WTC11 (cell line): ENCODE measurements at places on chromosomes 16 and 17.

DNA sequence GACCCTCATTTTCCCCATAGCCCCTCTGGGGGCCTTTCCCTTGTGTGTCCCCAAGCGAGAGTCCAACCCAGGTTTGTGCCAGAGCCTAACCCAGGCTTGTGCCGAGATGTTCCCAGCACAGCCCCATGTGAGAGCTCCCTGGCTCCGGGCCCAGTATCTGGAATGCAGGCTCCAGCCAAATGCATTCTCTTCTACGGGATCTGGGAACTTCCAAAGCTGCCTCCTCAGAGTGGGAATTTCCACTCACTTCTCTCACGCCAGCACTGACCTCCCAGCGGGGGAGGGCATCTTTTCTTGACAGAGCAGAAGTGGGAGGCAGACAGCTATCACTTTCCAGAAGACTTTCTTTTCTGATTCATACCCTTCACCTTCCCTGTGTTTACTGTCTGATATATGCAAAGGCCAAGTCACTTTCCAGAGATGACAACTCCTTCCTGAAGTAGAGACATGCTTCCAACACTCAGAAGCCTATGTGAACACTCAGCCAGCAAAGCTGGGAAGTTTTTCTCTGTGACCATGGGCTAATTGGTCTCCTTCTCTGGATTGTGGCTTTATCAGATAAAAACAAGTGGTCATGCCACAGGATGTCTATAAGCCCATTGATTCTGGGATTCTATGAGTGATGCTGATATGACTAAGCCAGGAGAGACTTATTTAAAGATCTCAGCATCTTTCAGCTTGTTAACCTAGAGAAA is 2.5 kb upstream of the CCL2 start:
- peaks cover 14% of the 10 kb centered on the region for H3K27me3 ChIP-seq
- no peaks in the 10 kb centered on the region for H3K36me3 ChIP-seq
- H3K4me3 ChIP-seq: no peak overlapping the region
- H3K4me1 ChIP-seq: peaks cover 62% of the 10 kb centered on the region
- peak; percentile 23 for DNase-seq

- no peaks in the 10 kb centered on the region for H3K36me3 ChIP-seq
- H3K27me3 ChIP-seq: peaks cover 5% of the 10 kb centered on the region
- no peak for DNase-seq
- H3K27ac ChIP-seq: no peak overlapping the region
These were observed 38.0 kb downstream of the CACNG3 start for GRCh38 chr16:24294131-24294530.

DNA sequence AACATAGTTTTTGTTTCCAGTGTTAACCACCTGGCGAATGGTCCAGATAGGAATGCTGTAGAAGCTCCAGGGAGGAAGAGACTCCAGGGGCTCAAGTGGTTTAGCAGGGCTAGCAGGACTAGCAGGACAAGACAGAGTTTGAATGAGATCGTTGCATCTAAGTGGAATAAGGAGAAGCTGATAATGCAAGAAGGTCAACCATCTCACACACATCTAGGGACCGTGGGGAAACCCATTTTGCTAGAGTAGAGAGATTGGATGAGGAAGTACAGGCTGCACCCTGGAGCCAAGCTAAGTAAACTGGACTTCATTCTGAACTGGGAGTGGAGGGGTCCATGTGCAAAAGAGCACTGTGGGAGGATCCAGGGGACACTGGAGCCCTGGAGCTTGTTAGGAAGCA is 86.1 kb upstream of the HSBP1 start:
- peaks cover 8% of the 10 kb centered on the region for H3K4me1 ChIP-seq
- DNase-seq: no peak
- H3K27me3 ChIP-seq: no peaks in the 10 kb centered on the region
- no peak overlapping the region for H3K4me3 ChIP-seq

- no peaks in the 10 kb centered on the region; the same call in 1 of the 2 replicates for H3K27me3 ChIP-seq
- no peaks in the 10 kb centered on the region for H3K36me3 ChIP-seq
- no peak for DNase-seq
- no peak overlapping the region for H3K27ac ChIP-seq
- no peak overlapping the region for H3K4me3 ChIP-seq
These were observed 16.5 kb downstream of the TSPOAP1 start for GRCh38 chr17:58312021-58312630.

GRCh38 chr17:61488878-61489718 is 36.9 kb downstream of the TBX4 start:
- DNase-seq: no peak
- H3K27me3 ChIP-seq: no peaks in the 10 kb centered on the region
- H3K36me3 ChIP-seq: no peaks in the 10 kb centered on the region
- H3K4me1 ChIP-seq: peaks cover 9% of the 10 kb centered on the region
- H3K4me3 ChIP-seq: no peak overlapping the region

DNA sequence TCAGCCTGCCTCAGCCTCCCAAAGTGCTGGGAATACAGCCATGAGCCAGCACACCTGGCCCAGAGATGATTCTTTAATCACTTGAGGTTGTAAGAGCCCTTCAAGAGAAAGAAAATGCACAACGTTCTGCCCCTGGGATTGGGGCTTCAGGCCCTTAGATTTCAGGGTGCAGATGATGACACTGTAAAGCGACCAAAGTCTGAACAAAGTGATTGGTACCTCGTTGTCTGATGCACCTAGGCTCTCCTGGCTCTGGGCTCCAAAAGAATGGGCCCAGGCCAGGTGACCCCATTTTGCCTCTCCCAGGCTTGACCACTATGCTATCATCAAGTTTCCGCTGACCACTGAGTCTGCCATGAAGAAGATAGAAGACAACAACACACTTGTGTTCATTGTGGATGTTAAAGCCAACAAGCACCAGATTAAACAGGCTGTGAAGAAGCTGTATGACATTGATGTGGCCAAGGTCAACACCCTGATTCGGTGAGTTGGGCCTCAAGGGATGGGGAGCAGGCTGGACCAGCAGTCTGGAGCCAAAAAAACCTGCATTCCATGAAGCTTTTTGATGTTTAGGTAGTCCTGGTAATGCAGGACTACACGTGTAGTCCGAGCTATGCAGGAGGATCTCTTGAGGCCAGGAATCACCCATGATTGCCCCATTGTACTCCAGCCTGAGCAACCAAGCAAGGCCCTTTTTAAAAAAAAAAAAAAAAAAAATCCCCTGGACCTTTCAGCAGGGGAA is 2.8 kb downstream of the RPL23A start:
- H3K27me3 ChIP-seq: no peaks in the 10 kb centered on the region
- no peak for DNase-seq
- peak overlapping the region; percentile 100 for H3K27ac ChIP-seq

DNA sequence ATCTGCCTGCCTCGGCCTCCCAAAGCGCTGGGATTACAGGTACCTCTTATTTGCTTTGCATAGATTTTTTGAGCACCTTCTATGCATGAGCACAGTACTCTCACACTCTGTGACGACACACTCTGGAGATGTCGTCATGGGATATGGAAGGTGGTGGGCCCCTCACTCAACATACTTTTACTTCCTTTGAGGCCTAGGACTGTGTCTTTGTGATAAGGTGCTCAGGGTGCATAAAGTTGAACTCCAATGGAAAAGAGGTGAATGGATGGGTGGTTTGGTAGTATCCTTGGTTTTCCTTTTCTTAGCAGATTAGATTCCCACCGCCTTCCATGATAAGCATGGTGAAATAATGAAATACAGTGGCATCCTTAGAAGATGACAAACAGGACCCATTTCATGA is 6.1 kb upstream of the CDK5RAP3 start:
- peaks cover 26% of the 10 kb centered on the region for H3K27me3 ChIP-seq
- no peaks in the 10 kb centered on the region for H3K36me3 ChIP-seq
- H3K27ac ChIP-seq: no peak overlapping the region

DNA sequence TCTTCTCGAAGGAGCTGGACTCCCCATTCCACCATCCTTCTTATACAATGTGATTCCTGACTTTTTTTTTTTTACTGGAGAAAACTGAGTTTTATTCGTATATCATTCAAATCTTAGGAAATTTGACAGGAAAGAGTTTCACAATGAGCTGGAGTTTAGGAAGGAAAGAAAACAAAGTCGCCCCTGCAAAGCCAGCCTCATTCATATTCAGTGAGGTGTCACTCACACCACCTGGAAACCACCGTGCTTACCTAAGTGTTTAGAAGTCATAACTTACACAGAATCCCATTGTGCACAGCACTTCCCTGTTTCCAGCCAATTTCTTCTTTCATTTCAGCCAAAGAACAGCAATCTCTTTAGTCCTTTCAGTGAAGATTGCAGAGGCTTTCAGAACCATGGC is 90.3 kb upstream of the CHMP6 start:
- no peak overlapping the region for H3K4me3 ChIP-seq
- no peaks in the 10 kb centered on the region for H3K27me3 ChIP-seq
- H3K27ac ChIP-seq: no peak overlapping the region

- H3K27ac ChIP-seq: no peak overlapping the region
- peaks cover 7% of the 10 kb centered on the region for H3K27me3 ChIP-seq
- DNase-seq: no peak
- H3K4me1 ChIP-seq: peaks cover 3% of the 10 kb centered on the region
- no peaks in the 10 kb centered on the region for H3K36me3 ChIP-seq
- H3K4me3 ChIP-seq: no peak overlapping the region
These were observed 14.5 kb downstream of the FOXN1 start for GRCh38 chr17:28520687-28521086.

DNA sequence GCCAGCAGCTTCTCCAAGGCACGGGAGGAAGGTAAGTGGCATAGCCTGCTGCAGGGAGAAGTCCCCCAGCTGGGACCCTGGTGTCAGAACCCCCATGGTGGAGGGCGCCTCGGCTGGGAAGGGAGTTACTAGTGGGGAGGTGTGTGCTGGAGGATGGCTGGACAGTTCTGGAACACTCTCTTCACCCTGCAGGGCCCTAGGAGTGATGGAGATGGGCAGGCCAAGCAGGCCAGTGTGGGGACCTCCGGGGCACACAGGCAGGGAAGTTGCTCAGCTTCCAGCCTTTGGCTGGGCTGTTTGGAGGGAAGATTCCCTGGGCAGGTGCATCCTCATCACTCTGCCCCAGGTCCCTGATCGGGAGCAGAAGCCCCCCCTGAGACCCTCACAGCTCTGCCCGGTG is 696 bp downstream of the C17orf99 start:
- H3K4me1 ChIP-seq: no peaks in the 10 kb centered on the region
- H3K36me3 ChIP-seq: no peaks in the 10 kb centered on the region
- no peak overlapping the region for H3K4me3 ChIP-seq
- H3K27me3 ChIP-seq: no peaks in the 10 kb centered on the region
- no peak overlapping the region for H3K27ac ChIP-seq
- DNase-seq: no peak

GRCh38 chr17:49260011-49260816 is 29.6 kb upstream of the PHOSPHO1 start:
- H3K27me3 ChIP-seq: peaks cover 27% of the 10 kb centered on the region
- H3K27ac ChIP-seq: no peak overlapping the region
- no peaks in the 10 kb centered on the region for H3K36me3 ChIP-seq
- H3K4me1 ChIP-seq: peaks cover 8% of the 10 kb centered on the region
- DNase-seq: peak; percentile 48

DNA sequence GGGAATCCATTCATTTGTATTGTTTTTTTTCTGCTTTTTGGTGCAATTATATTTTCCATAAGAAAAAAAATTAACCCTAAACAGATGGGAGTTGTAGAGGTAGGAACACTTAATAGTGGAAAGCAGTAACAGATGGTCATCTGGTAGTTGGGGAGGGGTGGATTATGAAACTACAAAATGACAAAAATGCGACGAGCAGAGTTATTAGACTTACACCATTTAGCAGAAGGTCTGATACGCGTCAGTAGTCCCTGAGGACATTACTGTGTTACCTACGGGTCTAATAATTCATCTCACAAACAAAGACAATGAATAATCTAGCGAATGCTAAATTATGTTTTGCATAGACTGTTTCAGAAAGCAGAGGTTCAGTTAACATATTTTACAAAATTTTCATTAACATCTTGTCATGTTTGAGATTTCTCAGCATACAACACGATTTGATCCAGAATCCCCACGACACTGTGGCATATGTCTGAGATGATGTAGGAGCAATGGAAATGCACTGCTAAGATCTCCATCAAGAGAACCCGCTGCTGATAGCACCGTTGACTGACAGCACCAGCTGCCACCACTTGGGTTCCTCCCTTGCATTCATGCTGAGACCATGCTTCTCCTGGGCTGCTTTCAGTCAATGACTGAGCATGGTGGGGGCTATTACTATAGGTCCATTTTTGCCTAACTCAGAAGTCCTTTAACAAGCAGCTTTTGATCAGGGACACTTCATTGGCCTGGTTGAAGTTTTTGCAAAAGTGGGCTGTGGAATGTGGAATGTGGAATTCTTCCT is 182.2 kb upstream of the CPHXL start:
- H3K27me3 ChIP-seq: peaks cover 13% of the 10 kb centered on the region; the same call in 1 of the 2 replicates
- H3K4me3 ChIP-seq: no peak overlapping the region
- H3K27ac ChIP-seq: no peak overlapping the region
- H3K4me1 ChIP-seq: peaks cover 8% of the 10 kb centered on the region
- peaks cover 11% of the 10 kb centered on the region for H3K36me3 ChIP-seq
- no peak for DNase-seq

GRCh38 chr16:81575307-81575706 is 130.7 kb downstream of the CMIP start:
- H3K4me3 ChIP-seq: no peak overlapping the region
- DNase-seq: no peak
- H3K27me3 ChIP-seq: no peaks in the 10 kb centered on the region; the same call in 1 of the 2 replicates
- H3K27ac ChIP-seq: no peak overlapping the region
- H3K4me1 ChIP-seq: peaks cover 15% of the 10 kb centered on the region

DNA sequence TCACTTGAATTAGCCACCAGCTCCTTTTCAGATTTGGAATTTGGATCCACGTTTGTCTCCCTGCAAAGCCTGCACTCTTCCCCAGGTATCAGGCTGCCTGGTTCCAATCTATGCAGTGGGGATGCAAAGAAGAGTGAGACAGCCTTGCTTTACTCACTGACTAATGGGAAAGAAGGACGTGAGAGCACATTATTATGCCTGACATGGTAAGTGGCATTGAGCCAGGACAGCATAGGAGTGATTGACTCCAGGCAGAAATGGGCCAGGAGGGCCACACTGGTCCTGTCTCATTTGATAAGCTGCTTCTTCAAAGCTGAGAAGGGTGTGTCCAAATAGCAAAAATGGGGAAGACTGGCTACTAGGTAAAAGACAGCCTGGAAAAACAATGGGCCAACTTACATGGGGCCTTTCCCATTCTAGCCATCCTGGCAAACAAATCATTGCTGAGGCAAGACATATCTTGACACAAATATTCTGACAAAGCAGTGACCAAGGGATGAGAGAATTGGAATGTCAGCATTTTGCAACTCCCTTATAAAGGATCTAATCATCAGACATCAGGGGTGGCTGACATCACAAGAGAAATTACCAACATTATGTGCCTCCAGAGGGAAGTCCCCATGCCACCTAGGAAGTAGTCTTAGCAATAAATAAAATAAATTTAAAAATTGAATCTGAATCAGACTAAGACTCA is 38.6 kb downstream of the CDH11 start:
- no peak overlapping the region for H3K27ac ChIP-seq
- no peaks in the 10 kb centered on the region for H3K36me3 ChIP-seq
- H3K4me3 ChIP-seq: no peak overlapping the region
- DNase-seq: no peak

- H3K4me1 ChIP-seq: peaks cover 24% of the 10 kb centered on the region
- no peaks in the 10 kb centered on the region for H3K36me3 ChIP-seq
- no peaks in the 10 kb centered on the region for H3K27me3 ChIP-seq
- no peak overlapping the region for H3K4me3 ChIP-seq
These were observed 50.3 kb downstream of the ABCC12 start for GRCh38 chr16:48105456-48105855.

- no peak overlapping the region for H3K4me3 ChIP-seq
- H3K36me3 ChIP-seq: peaks cover under 1% of the 10 kb centered on the region; the same call in 1 of the 2 replicates
- H3K27me3 ChIP-seq: no peaks in the 10 kb centered on the region
- H3K27ac ChIP-seq: no peak overlapping the region
- DNase-seq: no peak
- H3K4me1 ChIP-seq: peaks cover 9% of the 10 kb centered on the region
These were observed 29.3 kb downstream of the DHX38 start for GRCh38 chr16:72122916-72123315.

- H3K4me3 ChIP-seq: no peak overlapping the region
- H3K27ac ChIP-seq: no peak overlapping the region
- H3K4me1 ChIP-seq: peaks cover 3% of the 10 kb centered on the region; the same call in 1 of the 2 replicates
- H3K27me3 ChIP-seq: no peaks in the 10 kb centered on the region
- no peak for DNase-seq
These were observed 11.3 kb downstream of the CX3CL1 start for GRCh38 chr16:57383276-57384247.
